Natural killer cell (primary cell): ENCODE measurements at places on chromosomes 5 and 9.
A peak's percentile ranks its signal among the peaks of the same experiment; 100 is the strongest.

DNA sequence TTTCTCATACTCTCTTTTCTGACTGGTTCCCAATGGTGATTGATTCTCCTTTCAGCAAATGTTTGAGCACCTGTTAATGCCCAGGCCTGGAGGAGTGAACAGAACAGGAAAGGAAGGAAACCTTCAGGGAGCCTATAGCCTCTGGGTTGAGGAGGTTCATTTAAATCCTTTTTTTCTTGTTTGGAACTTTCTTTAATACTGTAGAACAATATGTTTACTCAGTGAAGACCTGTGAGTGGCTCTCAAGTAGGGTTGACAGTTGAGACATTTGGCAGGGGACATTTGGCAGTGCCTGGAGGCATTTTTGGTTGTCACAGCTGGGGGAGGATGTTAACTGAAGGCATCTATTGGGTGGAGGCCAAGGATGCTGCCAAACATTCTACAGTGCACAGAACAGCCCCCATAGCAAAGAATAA is 6.1 kb upstream of the FAM120AOS start:
- H3K27me3 ChIP-seq = no peaks in the 10 kb centered on the region
- peaks cover 2% of the 10 kb centered on the region for H3K4me1 ChIP-seq
- peaks cover 2% of the 10 kb centered on the region for H3K36me3 ChIP-seq
- no peak overlapping the region for H3K4me3 ChIP-seq
- no peak overlapping the region for H3K27ac ChIP-seq
- no peak for DNase-seq

DNA sequence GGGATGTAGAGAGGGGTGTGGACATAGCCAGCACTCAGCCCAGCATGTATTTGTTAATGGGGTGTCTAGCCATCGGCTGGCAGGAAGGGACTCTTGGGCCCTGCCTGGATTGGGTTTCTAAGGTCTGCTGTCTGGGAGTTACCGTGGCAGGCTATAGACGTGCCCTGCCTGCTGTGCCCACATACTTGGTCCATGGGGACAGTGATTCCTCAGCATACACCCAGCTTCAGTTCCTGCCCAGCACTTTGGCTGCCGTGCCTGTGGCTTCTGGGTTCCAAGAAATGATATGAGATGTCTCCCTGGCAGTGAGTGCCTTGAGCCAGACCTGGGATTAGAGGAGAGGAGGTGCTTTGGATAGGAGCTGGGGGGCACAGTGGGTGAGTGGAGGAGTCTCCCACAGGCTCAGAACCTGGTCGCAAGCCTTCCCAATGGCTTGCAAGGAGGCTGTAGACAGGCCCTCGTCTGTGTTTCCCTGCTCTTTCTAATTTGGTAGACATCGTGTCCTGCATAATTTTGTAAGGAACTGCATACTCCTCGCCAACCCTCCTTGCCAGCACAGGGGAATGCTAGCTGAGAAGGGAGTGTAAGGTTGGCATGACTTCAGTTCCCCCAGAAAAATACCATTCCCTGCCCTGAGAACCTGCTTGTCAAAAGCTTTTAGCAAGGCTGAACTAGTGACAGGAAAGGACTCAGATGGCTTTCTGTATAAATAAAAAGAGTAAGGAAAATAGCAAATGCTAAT is 287.9 kb downstream of the ZSWIM6 start:
- no peak overlapping the region for H3K27ac ChIP-seq
- peaks cover under 1% of the 10 kb centered on the region for H3K4me1 ChIP-seq
- H3K27me3 ChIP-seq = peaks cover 5% of the 10 kb centered on the region
- DNase-seq = no peak
- H3K36me3 ChIP-seq = no peaks in the 10 kb centered on the region
- no peak overlapping the region for H3K4me3 ChIP-seq

DNA sequence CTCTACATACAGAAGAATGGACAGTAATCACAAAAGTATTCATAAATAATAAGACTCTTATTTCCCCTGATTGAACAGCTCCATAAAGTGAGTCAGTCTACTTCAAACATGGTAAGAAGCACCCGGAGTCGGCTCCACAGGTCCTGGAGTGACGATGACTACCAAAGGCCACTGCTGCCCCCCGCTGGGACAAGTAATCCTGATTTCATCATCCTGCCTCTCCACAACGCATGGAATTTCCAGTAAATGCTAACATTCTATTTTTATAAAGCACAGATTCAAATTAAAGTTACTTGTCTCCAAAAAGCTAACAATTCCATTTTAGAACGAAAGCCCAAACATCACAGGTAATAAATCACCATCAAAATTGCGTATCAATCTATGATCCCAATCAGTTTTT is 16.2 kb downstream of the ATPSCKMT start:
- H3K27me3 ChIP-seq = no peaks in the 10 kb centered on the region
- DNase-seq = no peak
- H3K27ac ChIP-seq = no peak overlapping the region
- H3K4me3 ChIP-seq = no peak overlapping the region
- H3K36me3 ChIP-seq = peaks cover 16% of the 10 kb centered on the region

DNA sequence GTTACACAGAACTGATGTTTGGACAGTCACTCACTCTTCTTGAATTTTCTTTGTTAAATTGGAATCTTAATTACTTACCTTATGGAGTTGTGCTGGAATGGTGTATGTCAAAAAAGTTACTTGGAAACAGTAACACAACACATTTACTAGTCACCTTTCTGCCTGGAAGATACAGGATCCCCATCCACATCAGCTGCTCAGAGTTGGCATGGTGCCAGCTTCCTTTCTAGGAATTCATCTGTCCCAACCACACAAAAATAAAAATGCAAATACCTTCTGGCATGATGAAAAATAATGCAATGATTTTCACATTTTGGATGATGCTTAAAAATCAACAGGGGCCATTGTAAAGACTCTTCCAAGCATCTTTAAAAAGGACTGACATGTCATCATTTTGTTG is 341.5 kb downstream of the TMEM38B start:
- H3K4me1 ChIP-seq = no peaks in the 10 kb centered on the region
- no peaks in the 10 kb centered on the region for H3K36me3 ChIP-seq
- H3K4me3 ChIP-seq = no peak overlapping the region
- no peak for DNase-seq
- no peak overlapping the region for H3K27ac ChIP-seq

- H3K27ac ChIP-seq = no peak overlapping the region
- DNase-seq = no peak
- H3K4me3 ChIP-seq = peak overlapping the region; percentile 45
- no peaks in the 10 kb centered on the region for H3K36me3 ChIP-seq
- peaks cover 47% of the 10 kb centered on the region for H3K4me1 ChIP-seq
Measured at GRCh38 chr9:106862110-106862820, 701 bp upstream of the ZNF462 start.

DNA sequence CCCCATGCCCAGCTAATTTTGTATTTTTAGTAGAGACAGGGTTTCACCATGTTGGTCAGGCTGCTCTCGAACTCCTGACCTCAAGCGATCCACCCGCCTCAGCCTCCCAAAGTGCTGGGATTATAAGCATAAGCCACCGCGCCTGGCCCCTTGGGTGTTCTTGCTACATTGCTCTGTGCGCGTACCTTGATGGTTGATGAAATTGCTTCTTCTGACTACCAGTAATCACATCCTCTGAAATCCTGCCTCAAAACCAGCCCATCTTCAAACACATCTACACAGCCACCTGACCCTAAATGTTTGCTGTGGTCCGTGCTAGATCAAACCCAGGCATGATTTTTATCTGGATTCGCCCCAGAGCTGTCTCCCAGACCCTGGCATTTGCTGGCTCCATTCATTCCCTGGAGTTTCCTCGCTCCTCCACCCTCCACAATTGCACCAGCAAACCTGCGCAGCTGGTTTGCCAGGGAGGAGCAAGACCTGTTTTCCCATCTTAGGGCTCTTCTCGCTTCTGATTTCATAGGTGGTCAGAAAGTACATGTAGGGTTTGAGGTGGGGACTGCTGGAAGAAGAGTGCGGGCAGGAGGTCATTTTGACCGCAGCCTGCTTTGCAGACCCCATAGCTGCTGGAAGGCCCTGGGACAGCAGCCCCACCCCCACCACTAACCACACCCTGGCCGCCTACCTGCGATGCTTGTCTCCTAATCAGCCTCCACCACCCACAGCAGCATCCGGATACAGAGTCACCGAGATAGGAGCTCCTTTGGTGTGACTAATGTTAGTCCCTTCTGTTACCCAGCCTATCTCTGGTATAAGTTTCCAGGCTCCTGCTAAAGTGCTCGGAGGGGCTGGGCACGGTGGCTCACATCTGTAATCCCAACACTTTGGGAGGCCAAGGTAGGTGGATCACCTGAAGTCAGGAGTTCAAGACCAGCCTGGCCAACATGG is 22.7 kb downstream of the SWI5 start:
- no peak overlapping the region for H3K4me3 ChIP-seq
- peak; percentile 1 for DNase-seq
- no peaks in the 10 kb centered on the region for H3K27me3 ChIP-seq
- no peaks in the 10 kb centered on the region for H3K36me3 ChIP-seq

GRCh38 chr5:42595597-42595996 is 161.0 kb upstream of the CCDC152 start:
- no peaks in the 10 kb centered on the region for H3K4me1 ChIP-seq
- H3K27me3 ChIP-seq = no peaks in the 10 kb centered on the region
- no peak overlapping the region for H3K4me3 ChIP-seq
- DNase-seq = no peak
- no peak overlapping the region for H3K27ac ChIP-seq
- no peaks in the 10 kb centered on the region for H3K36me3 ChIP-seq

- H3K4me3 ChIP-seq = no peak overlapping the region
- no peak overlapping the region for H3K27ac ChIP-seq
- H3K36me3 ChIP-seq = no peaks in the 10 kb centered on the region
- H3K4me1 ChIP-seq = no peaks in the 10 kb centered on the region
- no peaks in the 10 kb centered on the region for H3K27me3 ChIP-seq
Measured at GRCh38 chr5:99911971-99912370, 623.2 kb upstream of the FAM174A start.

DNA sequence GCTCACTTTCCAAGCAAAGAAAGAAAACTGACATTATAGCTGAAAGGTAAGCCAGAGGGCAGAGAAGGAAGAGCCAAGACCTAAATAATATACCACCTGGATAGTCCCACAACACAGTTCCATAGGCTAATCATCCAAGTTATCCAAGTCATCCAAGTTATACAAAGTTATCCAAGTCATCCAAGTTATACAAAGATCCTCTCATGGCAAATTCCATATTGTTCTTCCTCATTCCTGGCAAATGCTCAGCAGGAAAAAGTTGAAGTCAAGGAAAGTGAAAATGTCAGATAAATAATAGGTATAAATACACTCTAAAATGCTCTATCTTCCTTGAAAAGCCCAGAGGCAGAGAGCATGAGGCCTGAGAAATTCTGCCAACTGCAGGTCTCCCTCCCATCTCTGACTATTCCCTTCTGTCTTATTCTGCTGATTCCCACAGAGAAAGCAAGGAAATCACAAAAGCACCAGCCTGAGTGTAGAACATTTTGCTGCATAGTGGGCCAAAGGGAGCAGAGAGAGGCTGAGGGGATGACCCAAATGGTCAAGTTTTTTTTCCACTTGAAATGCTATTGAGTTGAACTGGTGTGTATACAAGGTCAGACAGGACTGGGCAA is 12.5 kb downstream of the MCTP1 start:
- no peaks in the 10 kb centered on the region for H3K27me3 ChIP-seq
- DNase-seq = no peak
- H3K4me3 ChIP-seq = no peak overlapping the region
- H3K36me3 ChIP-seq = no peaks in the 10 kb centered on the region
- H3K27ac ChIP-seq = no peak overlapping the region

GRCh38 chr9:76502746-76503145 is 43.8 kb downstream of the GCNT1 start:
- no peaks in the 10 kb centered on the region for H3K4me1 ChIP-seq
- H3K36me3 ChIP-seq = peaks cover 16% of the 10 kb centered on the region
- no peak overlapping the region for H3K27ac ChIP-seq
- no peak overlapping the region for H3K4me3 ChIP-seq

DNA sequence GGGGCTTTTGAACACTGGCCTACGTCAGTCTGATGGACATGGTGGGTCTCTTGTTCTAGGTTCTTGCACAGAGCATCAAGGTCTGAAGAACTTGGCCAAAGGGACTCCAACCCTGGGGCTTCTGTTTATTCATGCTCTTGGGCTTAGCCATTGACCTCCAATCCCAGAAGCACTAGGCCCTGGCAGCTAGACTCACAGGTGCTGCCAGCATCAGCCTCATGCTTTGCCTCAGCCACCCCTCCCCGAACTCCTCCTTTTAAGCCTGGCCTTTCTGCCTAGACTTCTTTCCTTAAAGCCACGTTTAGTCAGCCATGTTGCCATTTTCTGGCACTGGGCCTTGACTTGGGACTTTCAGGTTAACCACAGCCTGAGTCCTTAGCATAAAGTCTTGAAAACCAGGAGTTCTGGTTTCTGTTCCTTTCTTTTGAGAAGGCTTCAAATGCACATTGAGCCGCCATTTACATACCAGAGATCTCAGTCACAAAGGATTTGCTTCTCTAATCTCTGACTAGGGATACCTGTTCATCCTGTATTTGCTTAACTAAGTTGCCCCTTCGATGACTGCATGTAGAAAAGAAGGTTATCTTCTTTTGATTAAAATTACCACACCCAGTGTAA is 54.7 kb downstream of the ANGPTL2 start:
- no peak for DNase-seq
- no peaks in the 10 kb centered on the region for H3K4me1 ChIP-seq
- no peak overlapping the region for H3K4me3 ChIP-seq
- H3K36me3 ChIP-seq = no peaks in the 10 kb centered on the region
- H3K27ac ChIP-seq = no peak overlapping the region

GRCh38 chr5:105773241-105773640 is 1897.5 kb downstream of the EFNA5 start:
- no peak overlapping the region for H3K4me3 ChIP-seq
- no peaks in the 10 kb centered on the region for H3K4me1 ChIP-seq
- no peak for DNase-seq

- peak overlapping the region; percentile 77 for H3K27ac ChIP-seq
- H3K36me3 ChIP-seq = peaks cover 10% of the 10 kb centered on the region
- no peak overlapping the region for H3K4me3 ChIP-seq
- peaks cover 22% of the 10 kb centered on the region for H3K4me1 ChIP-seq
- DNase-seq = no peak
Measured at GRCh38 chr5:96703995-96704394, 41.8 kb downstream of the CAST start.

- H3K27ac ChIP-seq = no peak overlapping the region
- H3K36me3 ChIP-seq = no peaks in the 10 kb centered on the region
- no peaks in the 10 kb centered on the region for H3K27me3 ChIP-seq
- H3K4me3 ChIP-seq = no peak overlapping the region
- DNase-seq = no peak
- H3K4me1 ChIP-seq = no peaks in the 10 kb centered on the region
Measured at GRCh38 chr5:87924436-87924835, 344.2 kb downstream of the TMEM161B start.

DNA sequence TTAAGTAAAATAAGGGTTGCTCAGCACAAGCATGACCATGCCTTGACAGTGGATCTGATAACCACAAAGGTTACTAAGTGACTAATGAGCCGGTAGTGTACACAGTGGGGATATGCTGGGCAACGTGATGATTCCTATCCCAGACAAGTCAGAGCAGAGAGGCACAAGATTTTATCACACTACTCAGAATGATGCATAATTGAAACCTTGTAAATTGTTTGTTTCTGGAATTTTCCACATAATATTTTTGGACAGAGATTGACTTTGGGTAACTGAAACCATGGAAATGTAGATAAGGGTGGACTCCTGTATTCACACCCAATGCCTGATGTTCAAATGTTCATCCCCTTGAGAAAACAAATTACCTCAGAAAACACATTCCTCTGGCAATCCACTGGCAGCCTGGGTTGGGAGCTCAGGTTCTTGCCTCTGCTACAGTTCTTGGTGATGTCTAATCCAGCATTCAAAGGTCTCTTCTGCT is 16.2 kb upstream of the ERAP1 start:
- no peaks in the 10 kb centered on the region for H3K4me1 ChIP-seq
- no peak overlapping the region for H3K27ac ChIP-seq
- no peak overlapping the region for H3K4me3 ChIP-seq
- no peaks in the 10 kb centered on the region for H3K36me3 ChIP-seq
- no peak for DNase-seq

GRCh38 chr5:32231241-32231640 is 57.1 kb upstream of the GOLPH3 start:
- no peak for DNase-seq
- peaks cover 41% of the 10 kb centered on the region for H3K36me3 ChIP-seq
- H3K4me3 ChIP-seq = no peak overlapping the region
- H3K27ac ChIP-seq = no peak overlapping the region
- H3K4me1 ChIP-seq = peaks cover 23% of the 10 kb centered on the region
